ENCODE measurements at places on chromosomes 4 and X. TPM values are rescaled to one million over a fixed set of nuclear protein-coding genes. Genes with fewer than 3 reads are reported as not detected.

Gene YIPF6
- 47.7 TPM for total RNA-seq

Gene SLC39A8
- total RNA-seq, result 8.3 TPM

Gene NDST4
- total RNA-seq, result 0.40 TPM

Gene NOX1
- total RNA-seq, result not detected

Gene BCOR
- 25.8 TPM for total RNA-seq

Gene GABRB1
- total RNA-seq, result 0.55 TPM

Gene MAGIX
- 18.3 TPM for total RNA-seq

Gene PPM1K
- 24.4 TPM for total RNA-seq

Gene GNPDA2
- total RNA-seq, result 11.7 TPM

Gene MAP3K15
- 0.12 TPM for total RNA-seq

Gene GABRQ
- total RNA-seq, result 0.03 TPM

Gene UGT2B7
- total RNA-seq, result 13.9 TPM

Gene ENPEP
- total RNA-seq, result 1.8 TPM

Gene RHOH
- total RNA-seq, result 7.9 TPM

Gene OTC
- total RNA-seq, result 4.1 TPM
